ENCODE measurements at places on chromosomes 13 and 19. TPM values are rescaled to one million over a fixed set of nuclear protein-coding genes. Genes with fewer than 3 reads are reported as not detected.

DNA sequence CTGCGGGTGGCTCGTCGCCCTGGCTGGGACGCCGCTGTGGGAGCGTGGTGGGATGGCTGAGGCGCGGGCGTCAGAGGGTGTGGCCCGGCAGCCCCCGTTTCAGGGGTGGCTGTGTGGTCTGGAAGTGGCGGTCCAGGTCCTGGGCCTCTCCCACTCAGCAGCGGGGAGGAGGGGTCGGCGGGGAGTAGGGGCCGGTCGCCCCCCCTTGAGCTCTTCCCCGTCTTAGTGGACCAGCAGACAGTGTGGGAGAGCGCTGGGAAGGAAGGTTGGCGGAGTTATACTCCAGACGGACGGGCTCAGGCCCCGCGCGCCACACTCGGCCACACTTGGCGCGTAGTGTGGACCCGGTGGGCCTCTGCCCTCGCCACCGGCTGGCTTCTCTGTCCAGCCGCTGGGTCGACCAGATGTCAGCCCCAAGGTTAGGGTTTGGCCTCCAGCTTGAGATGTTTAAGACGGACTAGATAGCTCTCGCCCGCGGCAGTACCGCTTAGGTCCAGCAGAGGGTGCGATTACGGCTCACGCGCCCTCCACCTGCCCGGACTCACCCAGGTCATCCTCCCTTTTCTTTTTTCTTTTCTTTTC, 21.7 kb upstream of the ZNF429 start:
- DNase-seq: peak; percentile 96

- no peak for DNase-seq
These were observed 494.9 kb downstream of the GPC6 start for GRCh38 chr13:93721483-93721882.

The IRGC gene
- not detected for polyA plus RNA-seq

The WDR18 gene
- 264 TPM for polyA plus RNA-seq

- DNase-seq: no peak
These were observed 40.6 kb upstream of the EEF1AKMT1 start for GRCh38 chr13:20814224-20814910.

The CNN1 gene
- 62.8 TPM for polyA plus RNA-seq

DNA sequence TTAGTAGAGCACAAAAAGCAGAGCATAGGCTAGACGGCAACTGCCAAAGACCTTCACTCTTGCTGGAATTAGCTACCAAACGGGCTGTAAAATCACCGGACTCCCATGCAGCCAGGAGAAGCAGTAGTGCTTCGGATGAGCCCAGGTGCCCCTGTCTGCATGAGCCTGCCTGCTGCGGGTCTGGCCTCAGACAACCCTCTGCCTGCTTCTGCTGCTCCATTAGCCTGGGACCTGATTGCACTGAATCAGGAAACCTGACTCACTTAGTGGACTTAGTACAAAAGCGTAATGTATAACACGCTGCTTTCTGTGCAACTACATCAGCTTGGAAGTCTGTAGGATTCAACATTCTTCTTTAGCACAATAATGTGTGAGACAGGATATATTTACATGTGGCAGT, 170.0 kb downstream of the LMO7 start:
- peak; percentile 43 for DNase-seq

The IFNL1 gene
- not detected for polyA plus RNA-seq

The NLRP11 gene
- polyA plus RNA-seq: not detected

- DNase-seq: peak; percentile 76
These were observed 232.9 kb upstream of the SLC10A2 start for GRCh38 chr13:103299079-103299478.

The S1PR4 gene
- polyA plus RNA-seq: not detected

DNA sequence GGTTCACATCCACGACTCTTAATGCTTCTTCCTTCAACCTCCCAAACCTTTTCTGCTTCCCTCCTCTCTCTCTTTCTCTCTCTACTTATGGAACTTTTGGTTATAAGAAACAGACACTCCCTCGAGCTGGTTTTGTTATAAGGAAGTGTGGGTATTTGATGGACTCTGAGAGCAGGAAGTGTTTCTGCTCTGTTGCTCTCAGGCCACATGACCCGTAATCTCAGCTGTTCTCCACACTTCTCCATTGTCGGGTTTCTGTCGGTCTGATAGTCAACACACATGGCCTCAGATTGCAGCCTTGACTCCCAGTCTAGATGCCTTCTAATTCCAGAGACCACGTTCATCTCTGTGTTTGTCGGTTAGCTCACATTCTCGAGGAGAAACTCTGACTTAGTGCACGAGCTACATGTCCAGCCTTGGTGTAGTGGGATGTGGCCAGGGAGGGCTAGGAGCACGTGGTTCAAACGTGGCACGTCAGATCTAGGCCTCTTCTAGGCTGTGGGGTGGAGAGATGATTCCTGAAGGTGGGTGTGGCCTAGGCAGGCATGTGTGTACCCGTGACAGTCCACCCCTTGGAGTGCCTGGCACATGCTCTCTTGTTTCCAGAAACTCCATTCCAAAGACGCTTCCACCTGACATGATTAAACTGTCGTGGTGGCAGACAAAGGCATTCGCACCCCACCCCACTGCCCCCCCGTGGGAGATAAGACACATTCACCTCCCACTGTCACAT, 26.3 kb downstream of the CNFN start:
- DNase-seq: no peak

DNA sequence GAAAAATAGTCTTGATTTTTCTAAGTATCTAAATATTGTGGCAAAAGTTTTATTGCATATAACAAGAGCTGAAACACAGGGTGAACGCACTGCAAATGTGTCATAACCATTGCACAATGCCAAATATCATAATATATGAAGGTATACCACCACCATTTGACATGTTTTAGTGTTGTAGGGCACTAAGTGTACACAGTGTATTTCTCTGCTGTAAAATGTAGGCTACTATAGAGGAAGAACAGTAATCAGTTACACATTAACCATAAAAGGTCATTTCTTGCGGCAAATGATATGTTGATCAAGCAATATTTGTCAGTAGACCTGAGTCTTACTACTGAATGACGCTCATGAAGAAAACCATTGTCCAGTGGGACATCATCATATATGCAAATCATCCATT, 18.3 kb upstream of the KLF5 start:
- DNase-seq: no peak

The TMPRSS9 gene
- polyA plus RNA-seq: 0.15 TPM

- DNase-seq: no peak
These were observed 12.5 kb downstream of the NCAN start for GRCh38 chr19:19224150-19224851.

- no peak for DNase-seq
These were observed 7.1 kb downstream of the AKAP11 start for GRCh38 chr13:42279080-42279479.

GRCh38 chr13:50514249-50514648, 329.2 kb downstream of the DLEU7 start:
- DNase-seq: no peak

The PLIN4 gene
- 0.35 TPM for polyA plus RNA-seq

DNA sequence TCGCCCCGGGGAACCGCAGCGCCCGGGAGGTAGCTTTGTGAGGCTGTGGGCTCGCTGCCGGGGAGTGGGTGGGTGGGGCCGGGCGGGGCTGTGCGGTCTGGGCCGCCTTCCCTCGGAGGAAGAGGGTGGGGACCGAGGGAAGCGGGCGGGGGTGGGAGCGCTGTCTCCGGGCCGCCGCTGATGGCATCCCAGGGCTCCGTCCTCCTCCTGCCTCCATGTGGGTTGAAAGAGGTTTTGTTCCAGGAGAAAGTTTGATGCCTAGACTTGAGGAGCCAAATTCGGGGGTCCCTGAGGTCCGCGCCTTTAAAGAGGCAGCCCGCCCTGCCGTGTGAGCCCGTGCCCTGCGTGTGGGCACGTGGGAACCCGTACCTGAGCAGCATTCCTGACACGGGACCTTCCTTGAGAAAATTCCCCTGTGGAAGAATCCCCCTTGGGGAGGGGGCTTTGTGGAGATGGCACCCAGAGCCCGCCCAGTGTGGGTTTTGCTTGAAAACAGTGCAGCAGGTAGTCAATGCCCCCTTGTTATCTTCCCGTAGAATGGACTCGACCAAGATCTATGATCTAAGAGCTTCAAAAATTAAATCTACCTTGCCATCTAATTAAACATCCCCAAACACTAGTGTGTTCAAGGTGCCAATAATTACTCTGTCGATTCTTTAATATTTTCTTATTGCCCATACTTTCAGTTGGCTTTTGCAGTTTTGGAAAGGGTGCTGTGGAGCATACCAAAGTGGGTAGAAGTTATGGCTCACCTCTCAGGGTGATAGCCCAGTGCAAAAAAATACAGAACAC, 107.8 kb downstream of the RXFP2 start:
- no peak for DNase-seq

GRCh38 chr19:41401483-41401882, 3.9 kb downstream of the BCKDHA start:
- no peak for DNase-seq

The UNC13A gene
- polyA plus RNA-seq: 15.8 TPM

GRCh38 chr13:106385654-106386053, 149.8 kb downstream of the EFNB2 start:
- DNase-seq: no peak

The VSIG10L gene
- polyA plus RNA-seq: 9.9 TPM

GRCh38 chr19:30029721-30030510, 87.9 kb downstream of the URI1 start:
- DNase-seq: no peak

- no peak for DNase-seq
These were observed 162.8 kb downstream of the DIAPH3 start for GRCh38 chr13:60000976-60001375.

- no peak for DNase-seq
These were observed 67.7 kb upstream of the TEX29 start for GRCh38 chr13:111252446-111253364.

- no peak for DNase-seq
These were observed 418.9 kb downstream of the KLF12 start for GRCh38 chr13:73715114-73715910.

The FAM124A gene
- polyA plus RNA-seq: 40.7 TPM

The ZNF560 gene
- not detected for polyA plus RNA-seq

The GPC5 gene
- 0.39 TPM for polyA plus RNA-seq

GRCh38 chr13:43799191-43799590, 12.4 kb upstream of the ENOX1 start:
- no peak for DNase-seq

DNA sequence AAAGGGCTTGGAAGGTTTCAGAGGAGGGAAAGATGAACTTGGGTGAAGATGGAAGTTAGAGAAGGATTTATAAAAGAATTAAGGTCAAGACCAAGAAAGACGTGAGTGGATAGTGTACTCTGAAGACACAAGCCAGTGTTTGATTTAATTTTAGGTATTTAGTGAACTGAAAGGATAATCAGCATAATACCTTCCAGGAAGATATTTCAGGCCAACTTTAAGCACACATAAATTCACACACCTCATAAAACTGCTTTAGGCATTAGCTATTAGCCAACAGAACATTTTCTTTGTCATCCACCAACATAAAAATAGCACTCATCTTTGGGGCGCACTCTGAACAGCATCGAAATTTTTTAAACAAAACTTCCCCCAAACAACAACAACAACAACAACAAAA, 71.7 kb upstream of the CSNK1A1L start:
- no peak for DNase-seq

- DNase-seq: no peak
These were observed 64.2 kb downstream of the DPY19L3 start for GRCh38 chr19:32469795-32470194.

GRCh38 chr19:48874303-48875135, 2.3 kb downstream of the PPP1R15A start:
- no peak for DNase-seq

DNA sequence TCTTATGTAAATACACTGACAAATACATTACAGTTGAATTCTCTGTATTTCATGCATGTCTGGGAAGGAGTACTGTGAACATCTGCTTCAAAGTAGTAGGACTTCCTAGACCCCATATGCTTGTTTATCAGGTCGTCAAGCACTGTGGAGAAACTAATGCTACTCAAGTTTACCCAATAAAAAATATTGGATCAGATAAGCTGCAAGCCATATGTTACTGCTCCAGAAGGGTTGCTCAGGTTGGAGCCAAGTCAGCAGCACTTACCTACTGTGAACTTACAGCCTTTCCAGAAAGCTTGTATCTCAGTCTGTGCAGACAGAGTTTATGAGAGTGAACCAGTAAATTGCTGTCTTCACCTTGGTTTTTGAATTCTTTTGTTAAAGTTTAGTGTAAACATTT, 36.2 kb downstream of the SLAIN1 start:
- no peak for DNase-seq

- no peak for DNase-seq
These were observed 12.4 kb upstream of the SIAH3 start for GRCh38 chr13:45863709-45864590.

DNA sequence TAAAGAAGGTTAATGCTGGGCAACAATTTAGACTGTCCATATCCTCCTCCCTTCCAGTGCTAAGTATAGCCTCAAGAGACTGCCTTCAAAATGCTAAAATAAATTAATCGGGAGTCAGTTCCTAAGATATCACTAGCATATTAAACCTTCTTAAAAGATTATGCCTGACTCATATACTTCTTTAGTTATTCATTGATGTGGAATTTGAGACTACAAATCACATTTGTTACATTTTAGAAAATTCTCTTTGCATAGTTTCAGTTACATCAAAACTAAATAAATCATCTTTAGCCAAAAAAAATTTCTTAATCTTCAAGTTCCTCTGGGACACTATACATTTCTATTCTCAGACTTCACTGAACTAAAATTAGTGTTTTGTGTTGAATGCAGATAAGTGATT, 769.1 kb downstream of the PCDH9 start:
- DNase-seq: no peak

The KL gene
- 0.02 TPM for polyA plus RNA-seq

- no peak for DNase-seq
These were observed 82.0 kb downstream of the SLC10A2 start for GRCh38 chr13:102984210-102984609.

- DNase-seq: no peak
These were observed 397.4 kb downstream of the FOXO1 start for GRCh38 chr13:40269086-40269485.

DNA sequence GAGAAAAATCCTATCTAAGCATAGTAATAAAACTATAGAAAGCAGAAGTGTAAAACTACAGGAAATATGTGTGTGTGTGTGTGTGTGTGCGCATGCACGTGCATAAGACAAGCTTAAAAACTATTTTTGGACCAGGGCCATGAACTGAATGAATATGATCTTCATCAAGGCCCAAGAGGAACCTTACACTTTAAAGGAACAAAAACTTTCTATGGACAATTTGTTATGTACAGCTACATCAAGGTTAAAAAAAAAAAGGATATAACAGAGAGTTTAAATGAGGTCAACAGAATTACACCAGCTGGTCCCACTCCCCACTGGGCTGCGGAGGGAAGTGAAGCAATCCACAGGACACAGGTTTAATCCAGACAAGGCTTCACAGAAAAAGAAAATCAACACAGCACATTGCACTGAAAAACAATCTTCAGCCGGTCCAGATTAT, 151.1 kb downstream of the LHFPL6 start:
- no peak for DNase-seq

DNA sequence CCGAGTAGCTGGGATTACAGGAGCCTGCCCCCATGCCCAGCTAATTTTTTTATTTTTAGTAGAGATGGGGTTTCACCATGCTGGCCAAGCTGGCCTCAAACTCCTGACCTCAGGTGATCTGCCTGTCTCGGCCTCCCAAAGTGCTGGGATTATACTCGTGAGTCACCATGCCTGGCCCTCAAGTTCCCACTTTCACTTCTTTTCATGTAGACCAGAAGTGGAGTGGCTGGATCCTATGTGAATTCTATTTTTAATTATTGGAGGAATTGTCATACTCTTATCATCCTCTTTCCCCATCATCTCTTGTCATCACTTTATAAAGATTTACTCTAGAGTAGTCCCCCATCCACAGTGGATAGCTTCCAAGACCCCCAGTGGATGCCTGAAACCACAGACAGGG, 12.8 kb upstream of the SIGLEC10 start:
- no peak for DNase-seq

- no peak for DNase-seq
These were observed 248.2 kb downstream of the SHISA2 start for GRCh38 chr13:25803641-25804040.

The SYNE4 gene
- polyA plus RNA-seq: 29.1 TPM

GRCh38 chr13:23679220-23679619, 109.0 kb downstream of the TNFRSF19 start:
- DNase-seq: no peak

Measured in H1 (cell line).